ENCODE measurements at places on chromosomes 5 and 9. TPM values are rescaled to one million over a fixed set of nuclear protein-coding genes. Genes with fewer than 3 reads are reported as not detected.
A peak's percentile ranks its signal among the peaks of the same experiment; 100 is the strongest.

GRCh38 chr9:37902796-37903646, 906 bp downstream of the SLC25A51 start:
- ATAC-seq, result no peak

- no peak for ATAC-seq
These were observed 95.5 kb upstream of the IFNK start for GRCh38 chr9:27428551-27428950.

- ATAC-seq, result no peak
These were observed 13.5 kb downstream of the SH3TC2 start for GRCh38 chr5:149049371-149049781.

GRCh38 chr5:168370831-168371230, 79.4 kb downstream of the WWC1 start:
- no peak for ATAC-seq

FAM78A gene
- total RNA-seq, result 5.4 TPM

PLEKHG4B gene
- 0.15 TPM for total RNA-seq

SIGMAR1 gene
- 152 TPM for total RNA-seq

FAT2 gene
- not detected for total RNA-seq

GRCh38 chr9:35867538-35867937, 2.7 kb downstream of the OR13J1 start:
- ATAC-seq, result no peak

JAKMIP2 gene
- total RNA-seq, result 0.62 TPM

GRCh38 chr5:8012131-8012977, 143.4 kb downstream of the MTRR start:
- ATAC-seq, result no peak

RAPGEF1 gene
- total RNA-seq, result 71.5 TPM

DNA sequence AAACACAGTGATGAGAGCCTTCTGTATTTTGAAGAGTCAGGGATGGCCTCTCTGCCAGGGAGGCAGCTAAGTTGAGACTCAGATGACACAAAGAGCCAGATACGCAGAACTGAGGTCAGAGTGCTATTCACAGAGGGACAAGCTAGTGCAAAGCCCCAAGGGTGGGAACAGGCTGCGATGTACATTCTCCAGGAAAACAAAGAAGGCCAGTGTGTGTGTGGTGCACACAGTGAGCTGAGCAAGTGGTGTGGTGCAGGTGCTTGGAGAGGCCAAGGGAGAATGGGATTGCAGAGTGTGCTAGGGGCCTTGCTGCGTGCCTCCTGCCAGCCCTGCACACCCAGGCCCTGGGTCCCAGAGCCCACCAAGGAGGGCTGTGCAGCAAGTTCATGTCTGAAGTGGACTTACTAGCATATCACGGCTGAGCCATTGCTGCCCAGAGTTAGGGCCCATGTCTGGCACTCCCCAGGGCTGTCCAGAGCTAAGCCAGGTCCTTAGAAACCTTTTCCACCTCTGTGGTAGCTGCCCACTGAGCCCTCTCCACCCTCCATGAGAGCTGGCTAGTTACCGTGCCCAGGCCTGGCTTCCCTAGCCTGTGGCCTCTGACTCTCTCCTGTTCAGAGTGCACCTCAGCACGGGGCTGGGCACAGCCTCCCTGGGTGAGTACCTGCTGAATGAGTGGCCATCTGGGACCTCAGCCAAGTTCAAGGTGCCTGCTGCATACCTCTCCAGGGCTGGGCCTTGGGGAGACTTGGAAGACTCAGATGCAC, 9.3 kb downstream of the SLC25A48 start:
- ATAC-seq, result no peak

- no peak for ATAC-seq
These were observed 181.7 kb downstream of the DOCK8 start for GRCh38 chr9:396396-396795.

DNA sequence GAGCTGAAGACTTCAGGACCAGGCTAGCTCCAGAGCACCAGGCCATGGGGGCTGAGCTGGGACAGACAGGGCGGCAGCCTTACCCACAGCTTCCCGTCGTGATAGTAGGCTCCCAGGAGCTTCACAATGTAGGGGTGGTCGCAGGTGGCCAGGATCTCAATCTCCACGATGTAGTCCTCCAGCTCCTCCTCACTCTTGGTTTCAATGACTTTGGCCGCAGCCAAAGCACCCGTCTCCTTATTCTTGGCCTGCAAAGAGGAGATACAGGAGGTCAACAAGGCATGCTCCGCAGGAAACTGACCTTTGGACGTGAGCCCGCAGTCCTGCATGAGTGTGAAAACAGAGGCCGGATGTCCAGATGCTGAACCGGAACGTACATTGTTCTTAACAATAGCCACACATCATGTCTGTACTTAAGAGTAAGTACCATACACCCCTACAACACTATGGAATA, 31.5 kb downstream of the STK10 start:
- no peak for ATAC-seq

GRCh38 chr9:130756037-130756436, 62.5 kb downstream of the EXOSC2 start:
- ATAC-seq, result no peak

- peak; percentile 90 for ATAC-seq
These were observed 62.9 kb upstream of the BARX1 start for GRCh38 chr9:94017939-94018531.

MYMK gene
- not detected for total RNA-seq

DNA sequence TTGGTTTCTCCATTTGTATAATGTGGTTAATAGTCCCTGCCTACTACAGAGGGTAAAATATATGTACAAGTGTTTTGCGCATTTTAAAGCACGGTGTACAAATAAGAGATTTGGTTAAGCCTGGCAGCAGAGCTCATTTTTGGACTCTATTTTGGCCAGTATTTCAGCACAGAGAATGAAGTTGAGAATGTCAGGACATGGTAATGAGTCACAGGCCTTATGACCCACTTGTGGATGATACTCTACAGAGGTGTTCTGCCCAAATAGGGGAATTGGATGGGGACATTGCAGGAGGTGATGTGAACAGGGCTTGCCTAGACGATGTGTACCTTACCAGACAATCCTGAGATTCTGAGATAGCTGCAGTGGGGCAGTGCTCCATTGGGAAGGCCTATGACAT, 50.6 kb downstream of the MELK start:
- ATAC-seq, result no peak

DNA sequence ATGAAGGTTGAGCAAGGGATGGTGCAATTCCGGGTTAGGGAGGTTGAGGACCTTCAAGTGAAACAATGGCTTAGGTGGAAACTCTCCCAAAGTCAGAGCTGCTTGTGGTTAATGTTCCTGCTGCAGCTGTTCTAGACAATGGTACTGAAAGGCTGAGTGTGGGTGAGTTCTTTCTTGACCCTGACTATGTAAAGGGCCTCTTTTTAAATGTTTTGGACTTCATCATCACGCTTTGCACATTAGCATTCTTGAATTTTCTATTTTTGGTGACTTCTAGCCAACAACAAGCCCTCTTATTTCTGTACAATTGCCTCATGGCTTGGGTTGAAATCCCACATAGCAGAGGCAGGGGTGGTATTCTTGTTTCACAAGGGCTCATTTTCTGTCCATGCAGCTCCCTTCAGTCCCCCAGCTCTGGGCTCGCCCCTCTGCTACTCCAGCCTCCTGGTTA, 136.3 kb upstream of the ANKRD55 start:
- no peak for ATAC-seq

PCDHB14 gene
- total RNA-seq, result 5.4 TPM

DNA sequence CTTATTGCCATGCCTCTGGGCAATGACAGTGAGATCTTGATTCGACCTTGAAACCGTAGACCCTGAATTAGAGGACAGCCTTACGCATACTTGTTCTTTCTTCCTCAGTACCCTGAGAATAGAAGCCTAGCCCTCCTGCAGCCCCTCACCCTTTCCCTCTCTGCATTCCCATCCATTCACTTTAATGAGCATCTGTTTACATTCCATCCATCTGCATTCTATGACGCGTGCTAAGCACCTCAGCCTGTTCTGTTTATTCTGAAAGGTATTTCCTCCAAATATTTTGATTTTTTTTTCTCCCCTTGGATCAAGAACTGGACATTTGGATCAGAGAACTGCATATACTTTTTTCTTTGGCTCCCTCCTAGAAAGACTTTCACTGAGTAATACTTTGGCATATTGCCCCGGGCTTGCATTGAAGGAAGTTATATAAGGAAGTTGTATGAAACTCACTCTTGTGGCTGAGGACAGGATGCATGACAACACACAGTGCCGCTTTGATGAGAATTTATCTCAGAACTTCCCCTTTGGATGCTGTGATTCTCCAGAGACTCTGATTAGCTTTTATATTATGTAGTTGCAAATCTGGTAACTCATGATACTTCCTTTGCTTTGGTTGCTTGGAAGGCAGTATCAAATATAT, 15.7 kb downstream of the TMEM8B start:
- peak; percentile 66 for ATAC-seq

TSLP gene
- 1.3 TPM for total RNA-seq

- ATAC-seq, result no peak
These were observed 96.7 kb downstream of the PAX5 start for GRCh38 chr9:36937346-36937745.

DNA sequence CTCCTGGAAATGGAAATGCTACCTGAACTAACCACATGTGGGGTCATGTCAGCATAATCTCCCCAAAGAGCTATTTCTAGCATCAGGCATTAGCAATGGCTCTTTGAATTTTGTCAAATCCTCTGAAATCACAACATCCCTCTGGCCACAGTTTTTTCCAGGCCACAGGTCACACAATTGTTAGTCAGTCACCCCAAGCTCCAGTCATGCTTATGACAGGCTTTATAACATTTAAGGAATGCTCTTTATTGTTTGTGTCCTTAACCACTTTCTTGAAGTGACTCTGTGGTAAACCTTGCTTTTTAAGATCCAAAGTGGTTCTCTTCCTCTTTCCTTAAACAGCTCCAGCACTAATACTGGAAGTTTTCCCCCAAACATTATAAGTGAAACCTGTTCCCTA, 169.2 kb upstream of the HMHB1 start:
- ATAC-seq, result no peak

IL9 gene
- total RNA-seq, result not detected
